ENCODE measurements at places on chromosomes 6 and 20.

DNA sequence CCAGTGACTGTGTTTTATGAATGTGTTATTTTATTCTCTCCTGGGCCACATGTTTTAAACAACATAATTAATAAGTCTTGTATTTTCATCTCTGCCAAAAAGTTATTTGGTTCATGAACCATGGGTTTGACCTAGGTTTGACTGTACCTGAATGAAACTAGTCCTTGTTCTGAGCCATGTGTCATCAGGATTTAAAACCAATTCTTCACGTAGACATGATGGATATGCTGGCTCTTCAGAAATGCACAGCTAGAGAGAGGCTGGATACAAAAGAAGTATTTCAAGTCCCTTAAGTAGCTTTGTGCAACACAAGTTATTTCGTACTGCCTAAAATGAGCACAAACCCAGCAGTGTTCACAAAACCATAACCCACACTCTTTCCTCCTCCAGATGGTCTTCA lies 116.1 kb downstream of the IBTK start:
- no peak for DNase-seq

DNA sequence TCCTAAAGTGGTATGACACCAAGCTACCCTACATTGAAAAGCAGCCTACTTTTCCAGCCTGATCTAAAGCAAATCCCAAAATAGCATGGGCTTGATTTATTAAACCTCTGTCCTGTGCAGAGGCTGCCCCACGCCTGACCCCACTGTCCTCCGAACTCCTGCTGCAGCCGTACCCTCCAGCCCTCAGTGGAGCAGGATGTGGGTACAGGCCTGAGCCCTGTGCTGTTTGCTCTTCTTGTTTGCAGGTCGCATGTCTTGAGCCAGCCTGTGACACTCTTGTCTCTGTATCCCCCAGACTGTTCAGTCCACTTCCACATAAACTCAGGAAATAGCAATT lies 61.2 kb downstream of the RPP40 start:
- no peak for DNase-seq

DNA sequence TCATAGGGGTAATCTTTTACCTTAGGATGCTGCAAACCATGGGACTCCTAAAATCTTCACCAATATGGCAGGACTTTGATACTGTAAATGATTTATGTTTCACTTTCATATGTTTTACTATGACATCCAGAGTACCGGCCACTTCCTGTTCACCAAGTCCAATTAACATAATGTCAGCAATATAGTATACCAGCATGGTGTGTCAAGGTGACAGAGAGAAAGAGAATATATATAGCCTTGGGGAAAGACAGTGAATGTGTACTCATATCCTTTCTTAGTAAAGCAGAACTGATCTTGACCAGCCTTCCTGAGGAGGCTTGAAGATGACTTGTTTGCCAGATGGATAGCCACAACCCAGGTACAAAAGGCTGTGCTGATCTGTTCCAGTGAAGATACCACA lies 127.9 kb downstream of the NRN1 start:
- DNase-seq = no peak

- peak; percentile 66 for DNase-seq
These were observed 129.7 kb upstream of the UFL1 start for GRCh38 chr6:96391776-96392360.

DNA sequence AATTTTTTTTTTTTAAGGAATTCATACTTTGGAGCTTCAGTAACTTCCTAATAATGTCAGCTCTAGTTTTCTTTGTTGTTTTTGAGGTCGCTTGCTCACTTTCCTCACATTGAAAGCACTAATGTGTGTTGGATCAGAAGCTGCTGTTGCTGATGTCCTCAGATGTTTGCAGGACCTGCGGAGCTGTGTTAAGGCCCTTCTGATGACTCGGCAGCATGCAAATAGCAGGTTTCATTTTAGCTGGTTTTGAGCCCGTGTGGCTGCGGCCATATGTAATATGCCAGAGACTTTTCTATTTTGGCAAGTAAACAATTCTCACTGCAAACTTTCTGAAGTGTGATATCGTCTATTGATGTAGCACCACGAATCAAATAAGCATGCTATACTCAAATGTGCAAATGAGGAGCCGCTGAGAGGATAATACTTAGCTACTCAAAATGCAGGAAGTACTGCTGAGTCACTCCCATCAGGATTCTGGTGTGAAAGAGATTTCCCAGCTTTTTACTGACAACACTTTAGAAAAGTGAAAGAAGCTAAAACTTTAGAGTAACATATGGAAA lies 187.8 kb downstream of the SASH1 start:
- peak; percentile 18 for DNase-seq

GRCh38 chr6:110221738-110222137 lies 41.5 kb downstream of the CDC40 start:
- DNase-seq = no peak

DNA sequence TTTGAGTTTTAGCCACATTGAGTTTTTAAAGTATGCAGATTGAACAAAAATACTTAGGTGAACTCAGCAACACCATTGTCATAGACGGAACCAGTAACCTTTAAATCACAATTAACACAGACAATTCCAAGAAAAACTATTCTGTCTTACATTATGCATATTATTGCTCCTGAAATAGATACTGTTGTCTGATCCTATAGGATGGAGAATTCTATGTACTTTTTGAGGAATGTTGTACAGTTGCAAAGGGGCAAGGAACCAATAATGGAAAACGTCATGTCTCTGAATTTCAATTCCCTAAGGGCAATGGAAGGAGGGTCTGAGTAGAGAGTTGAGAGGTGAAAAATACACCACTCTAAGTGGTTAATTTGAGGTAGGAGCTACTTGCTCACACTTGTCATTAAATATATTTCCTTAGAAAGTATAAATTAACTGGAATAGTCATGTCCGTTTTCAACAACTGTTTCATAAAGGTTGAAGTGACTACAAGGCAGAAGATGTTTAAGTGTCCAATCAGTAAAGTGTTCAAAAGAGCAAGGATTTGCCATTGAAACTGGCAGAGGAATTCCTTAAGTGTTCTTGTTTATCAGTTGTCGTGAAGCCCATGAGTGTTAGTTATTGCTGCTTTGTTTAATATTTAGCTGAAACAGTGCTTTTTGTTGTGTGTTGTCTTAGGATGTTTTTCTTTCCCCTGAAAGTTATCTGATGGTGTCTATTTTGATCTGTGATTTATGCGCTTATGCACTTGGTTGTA lies 1.3 kb downstream of the NKAIN2 start:
- no peak for DNase-seq

DNA sequence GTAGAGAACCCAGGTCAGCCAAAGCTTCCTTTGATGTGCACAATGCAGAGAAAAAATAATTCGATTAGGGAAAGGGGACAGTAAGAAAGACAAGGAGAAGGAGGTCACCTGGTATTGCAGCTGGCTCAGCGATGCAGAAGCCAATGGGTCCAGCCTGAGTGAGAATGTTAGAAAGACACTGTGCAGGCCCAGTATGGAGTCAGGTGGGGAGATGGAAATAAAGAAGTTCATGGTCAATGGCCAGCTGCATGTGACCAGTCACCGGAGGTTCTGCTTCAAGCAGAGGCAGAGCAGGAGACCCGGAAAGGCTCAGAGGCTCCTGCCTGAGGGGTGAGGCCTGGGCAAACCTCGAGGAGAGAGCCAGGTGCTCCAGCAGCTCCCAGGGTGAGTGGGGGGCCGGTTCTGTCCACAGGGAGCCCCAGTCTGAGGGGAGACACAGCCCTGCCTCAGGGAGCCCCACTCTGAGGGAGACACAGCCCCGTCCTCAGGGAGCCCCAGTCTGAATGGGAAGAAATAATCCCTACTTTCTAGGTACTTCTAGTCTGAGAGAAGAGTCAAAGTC lies 51.3 kb downstream of the LRFN2 start:
- no peak for DNase-seq

DNA sequence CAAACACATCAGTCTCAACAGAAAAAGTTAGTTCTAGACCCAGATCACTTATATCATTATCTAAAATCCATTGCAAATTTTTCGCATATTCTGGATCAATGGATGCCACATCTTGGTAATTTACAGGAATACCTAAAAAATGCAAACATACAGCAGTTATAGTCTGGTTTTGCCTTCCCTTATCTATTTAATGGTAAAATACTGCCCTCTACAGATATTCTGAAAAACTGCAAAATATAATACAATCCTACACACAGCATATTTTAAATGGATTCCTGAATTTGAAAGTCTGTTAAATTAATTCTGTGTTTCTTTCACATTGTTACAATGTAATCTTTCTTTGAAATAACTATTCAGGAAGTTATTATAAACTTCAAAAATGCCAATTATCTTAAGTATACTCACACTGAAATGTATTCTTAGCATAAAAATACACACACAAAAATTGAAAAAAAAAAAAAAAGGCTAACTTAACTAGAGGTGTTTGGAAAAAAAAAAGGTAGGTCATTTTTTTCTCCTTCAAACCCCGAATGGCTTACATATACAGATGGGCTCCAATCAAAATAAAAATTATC lies 88.4 kb downstream of the HACE1 start:
- peak; percentile 28 for DNase-seq

DNA sequence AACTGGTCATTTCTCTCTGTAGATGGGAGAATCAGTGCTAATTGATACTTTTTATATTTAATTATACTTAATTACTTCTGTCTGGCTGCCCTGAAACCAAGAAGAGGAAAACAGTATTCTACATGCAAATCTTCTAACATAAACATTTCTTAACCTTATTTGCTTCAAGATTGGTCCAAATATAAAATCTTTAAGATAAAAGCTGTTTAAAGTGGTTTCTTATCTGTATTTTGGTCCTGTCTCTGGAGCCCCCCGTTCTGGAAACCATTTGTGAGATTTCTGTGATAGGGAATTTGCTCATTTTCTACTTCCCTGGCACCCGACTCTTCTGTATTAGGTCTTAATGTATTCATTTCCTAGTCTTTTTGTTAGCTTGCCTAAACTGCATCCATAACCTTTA lies 168.6 kb downstream of the RNF144B start:
- no peak for DNase-seq
